ENCODE measurements at places on chromosomes 12 and 14.

- no peak for DNase-seq
These were observed 375.5 kb downstream of the RAD51B start for GRCh38 chr14:68195126-68195525.

GRCh38 chr12:47577206-47577989 is 128.4 kb downstream of the RPAP3 start:
- no peak for DNase-seq

GRCh38 chr14:101176535-101177205 is 273.1 kb upstream of the RTL1 start:
- DNase-seq, result no peak

DNA sequence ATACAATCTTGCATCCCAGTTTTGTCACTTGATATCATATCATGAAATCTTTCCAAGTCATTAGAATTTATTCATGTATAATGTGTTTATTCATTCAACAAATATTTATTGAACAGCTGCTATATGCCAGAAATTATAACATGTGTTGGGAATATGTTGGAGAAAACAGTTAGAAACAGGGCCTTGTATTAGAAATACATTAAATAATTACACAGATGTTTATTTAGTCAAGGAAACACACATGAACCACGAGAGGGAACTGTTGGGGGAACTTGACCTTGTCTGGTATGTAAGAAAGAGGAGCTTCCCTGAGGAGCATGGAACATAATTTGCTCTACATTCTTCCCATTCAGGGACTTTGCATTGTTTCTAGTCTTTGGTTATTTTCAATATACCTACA is 191.7 kb upstream of the FRMD6 start:
- no peak for DNase-seq

GRCh38 chr12:91677556-91677955 is 468.1 kb downstream of the BTG1 start:
- no peak for DNase-seq

DNA sequence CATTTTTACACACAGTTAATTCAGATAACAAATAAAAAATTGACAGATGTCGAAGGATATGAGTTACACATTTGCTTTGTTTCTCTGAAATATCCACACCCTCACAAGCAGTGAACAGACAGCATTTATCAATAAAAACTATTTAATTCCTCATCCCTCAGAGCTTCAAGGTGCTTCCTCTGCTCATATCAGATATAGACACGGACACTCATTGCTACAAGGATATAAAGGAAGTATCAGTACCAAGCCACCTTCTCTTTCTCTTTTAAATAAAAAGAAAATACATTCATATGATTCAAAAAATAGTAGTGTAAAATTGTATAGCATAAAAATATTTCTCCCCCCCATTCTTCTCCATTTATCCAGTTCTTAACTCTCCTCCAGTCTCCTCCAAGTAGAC is 21.9 kb upstream of the MAGOHB start:
- DNase-seq, result no peak

DNA sequence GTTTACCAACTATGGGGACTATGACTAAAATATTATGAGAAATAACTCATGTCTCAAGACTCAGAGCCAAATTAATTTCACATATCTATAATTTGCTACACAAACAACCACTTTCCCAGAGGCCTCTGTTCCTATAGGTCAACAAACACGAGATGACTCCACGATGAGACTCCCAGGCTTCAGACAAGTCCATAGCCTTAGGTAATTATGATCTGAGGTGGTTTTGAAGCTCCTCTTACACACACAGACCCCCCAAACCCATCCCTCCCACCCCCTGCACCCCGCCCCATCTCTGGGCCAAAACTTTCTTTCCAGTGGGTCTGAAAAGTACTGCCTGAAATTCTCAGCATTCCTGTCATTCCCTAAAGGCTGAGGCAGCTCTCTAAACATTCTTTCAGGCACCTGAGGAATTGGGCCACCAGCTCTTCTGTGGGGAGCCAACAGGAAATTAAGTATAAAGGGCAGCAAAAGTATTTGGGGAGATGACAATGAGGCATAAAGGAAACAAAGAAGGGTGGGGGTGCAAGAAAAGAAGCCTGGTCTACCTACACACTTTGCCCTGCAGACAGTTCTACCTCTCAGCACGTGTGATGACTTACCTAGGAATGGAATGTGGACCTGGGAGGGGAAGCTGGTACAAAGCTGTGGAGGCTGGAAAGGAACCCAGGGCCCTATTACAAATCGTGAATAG is 143.6 kb downstream of the PAWR start:
- DNase-seq, result no peak

- DNase-seq, result no peak
These were observed 182.3 kb downstream of the KIF26A start for GRCh38 chr14:104320611-104321086.

- DNase-seq, result no peak
These were observed 45.9 kb downstream of the MAP1LC3B2 start for GRCh38 chr12:116604951-116605641.

GRCh38 chr12:131351319-131352028 is 359.4 kb upstream of the SFSWAP start:
- no peak for DNase-seq

DNA sequence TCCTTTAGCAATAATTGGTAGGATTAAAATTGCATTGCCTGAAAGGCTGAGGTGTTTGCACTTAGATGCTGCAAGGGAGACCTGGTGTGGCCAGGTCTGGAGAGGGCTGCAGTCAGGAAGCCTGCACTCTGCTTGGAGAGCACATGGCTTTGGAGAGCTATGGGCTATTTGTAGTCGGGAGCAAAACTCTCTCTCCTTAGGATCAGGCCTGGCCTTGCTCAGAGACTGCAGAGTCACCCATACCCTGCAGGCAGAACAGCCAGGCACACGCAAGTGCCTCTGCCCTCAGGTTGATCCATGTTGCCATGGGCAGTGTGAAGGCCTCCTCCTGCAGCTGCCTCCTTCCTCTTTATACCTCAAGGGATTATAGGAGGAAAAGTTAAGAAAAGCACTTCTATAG is 26.8 kb downstream of the CKB start:
- DNase-seq, result no peak

All from stimulated activated CD8-positive, alpha-beta memory T cell treated with anti-CD3 and anti-CD28 coated beads, Interleukin-7, amount 100 ng/mL, for 1 hour (primary cell).